Hematopoietic multipotent progenitor cell (in vitro differentiated cells): ENCODE measurements at places on chromosomes 7 and 10.

- DNase-seq = no peak
These were observed 904 bp downstream of the R3HCC1L start for GRCh38 chr10:98135222-98135899.

- DNase-seq = no peak
These were observed 17.5 kb downstream of the FAM171A1 start for GRCh38 chr10:15353471-15354017.

DNA sequence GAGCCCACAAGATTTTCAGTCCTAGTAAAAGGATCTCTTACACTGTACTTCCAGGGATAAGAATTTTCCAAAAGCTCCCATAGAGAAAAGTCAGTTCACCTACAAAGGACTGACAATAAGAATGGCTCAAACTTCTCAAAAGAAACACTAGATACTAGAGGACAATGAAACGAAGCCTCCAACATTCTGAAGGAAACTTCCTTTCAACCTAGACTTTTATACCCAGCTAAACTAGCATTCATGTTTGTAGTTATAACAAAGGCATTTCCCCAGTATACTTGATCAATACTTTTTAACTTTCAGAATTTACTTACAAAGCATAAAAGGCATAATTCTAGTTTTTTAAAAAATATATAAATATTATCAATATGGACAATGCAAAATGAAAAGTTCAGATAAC, 41.0 kb upstream of the DNAAF5 start:
- no peak for DNase-seq

- no peak for DNase-seq
These were observed 232.2 kb upstream of the NPSR1 start for GRCh38 chr7:34425631-34426384.

GRCh38 chr10:68101066-68101465, 8.2 kb upstream of the MYPN start:
- DNase-seq = no peak

DNA sequence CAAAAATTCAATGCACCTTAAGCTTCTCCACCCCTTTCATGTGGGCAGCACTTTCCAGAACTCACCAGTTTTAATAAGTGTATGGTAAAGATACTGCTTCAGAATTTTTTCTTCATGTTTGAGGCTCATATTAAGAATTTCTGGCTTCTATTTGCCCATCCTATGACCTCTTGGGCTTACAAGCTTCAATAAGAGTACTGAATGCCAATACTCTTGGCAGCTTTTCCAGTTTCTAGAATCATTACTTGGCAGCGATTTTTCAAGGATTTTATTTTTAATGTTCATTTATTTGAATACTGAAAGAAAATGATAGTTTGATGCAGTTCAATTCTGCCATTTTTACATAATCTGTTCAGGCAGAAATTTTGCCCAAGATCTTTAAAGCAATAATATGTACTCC, 242.1 kb upstream of the KCND2 start:
- DNase-seq = no peak

DNA sequence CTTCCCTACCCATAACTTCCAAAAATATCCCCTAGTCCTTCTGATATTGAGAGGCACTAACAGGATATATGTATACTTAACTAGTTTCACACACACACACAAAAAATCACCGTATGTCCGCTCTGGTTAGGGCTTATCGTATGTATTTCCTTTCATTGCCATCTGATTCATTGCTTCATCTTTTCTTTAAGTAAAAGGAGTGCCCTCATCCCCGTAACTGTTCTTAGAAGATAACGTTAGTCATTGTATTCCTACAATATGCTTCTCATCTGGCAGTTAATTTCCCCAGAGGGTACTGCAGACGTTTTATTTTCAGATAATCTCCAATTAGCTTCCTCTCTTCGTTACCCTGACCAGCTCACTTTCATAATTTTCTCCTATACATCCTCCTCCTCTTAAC, 37.3 kb downstream of the NRCAM start:
- no peak for DNase-seq

GRCh38 chr10:80590585-80591125, 53.0 kb downstream of the SH2D4B start:
- DNase-seq = no peak

- DNase-seq = no peak
These were observed 167.7 kb upstream of the KCTD7 start for GRCh38 chr7:66460921-66461361.

- DNase-seq = no peak
These were observed 148.7 kb upstream of the RSU1 start for GRCh38 chr10:16965740-16966447.

DNA sequence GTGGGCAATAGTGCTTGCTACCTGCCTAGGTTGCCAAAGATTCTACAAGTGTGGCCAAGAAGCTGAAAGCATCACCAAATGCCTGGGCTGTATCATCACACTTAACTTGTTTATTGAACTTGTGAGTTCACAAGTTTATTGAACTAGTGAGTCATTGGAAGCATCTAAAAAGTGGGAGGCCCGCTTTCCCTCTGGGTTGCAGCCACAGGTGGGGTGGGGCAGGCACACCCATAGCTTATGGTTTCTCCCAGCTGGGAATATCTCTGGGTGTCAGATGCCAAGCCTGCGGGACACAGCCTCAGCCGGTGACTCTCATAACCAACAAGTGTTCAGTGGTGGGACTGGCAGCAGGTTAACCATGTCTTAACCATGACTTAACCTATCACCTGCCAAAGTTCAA, 145.9 kb upstream of the FAM13C start:
- no peak for DNase-seq

DNA sequence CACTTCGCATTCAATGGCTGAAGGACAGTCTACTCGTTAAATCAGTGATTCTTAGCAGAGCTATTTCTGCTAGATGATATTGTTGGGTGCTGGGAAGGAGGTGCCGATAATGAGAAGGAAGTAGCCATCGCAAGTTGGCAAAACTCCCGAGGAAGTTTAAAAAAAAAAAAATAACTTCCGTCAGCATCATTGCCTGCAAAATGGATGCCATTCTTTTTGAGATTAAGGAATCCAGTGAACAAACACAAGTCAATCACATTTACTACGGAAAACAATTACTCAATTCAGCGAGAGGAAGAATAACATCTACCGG, 74.4 kb upstream of the SFMBT2 start:
- no peak for DNase-seq

- DNase-seq = no peak
These were observed 475.4 kb upstream of the IGFBP3 start for GRCh38 chr7:46396481-46396880.

DNA sequence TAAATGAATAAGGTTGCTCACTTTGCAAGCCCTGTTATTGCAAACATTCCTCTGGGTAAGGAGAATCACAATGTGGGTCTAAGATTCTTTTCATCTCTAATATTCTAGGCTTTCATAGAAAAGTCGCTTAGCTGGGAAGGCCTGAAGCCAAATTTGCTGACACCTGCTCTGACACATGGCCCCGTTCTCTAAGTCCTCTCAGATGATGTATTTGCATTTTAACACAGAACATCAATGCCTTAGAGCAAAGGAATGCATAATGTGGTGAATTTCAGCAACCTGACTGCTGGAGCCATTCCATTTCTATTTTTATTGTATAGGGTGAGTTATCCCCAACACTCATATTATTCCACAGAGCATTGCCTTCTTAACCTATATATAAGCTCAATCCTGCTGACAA, 682.1 kb upstream of the NRP1 start:
- DNase-seq = no peak

DNA sequence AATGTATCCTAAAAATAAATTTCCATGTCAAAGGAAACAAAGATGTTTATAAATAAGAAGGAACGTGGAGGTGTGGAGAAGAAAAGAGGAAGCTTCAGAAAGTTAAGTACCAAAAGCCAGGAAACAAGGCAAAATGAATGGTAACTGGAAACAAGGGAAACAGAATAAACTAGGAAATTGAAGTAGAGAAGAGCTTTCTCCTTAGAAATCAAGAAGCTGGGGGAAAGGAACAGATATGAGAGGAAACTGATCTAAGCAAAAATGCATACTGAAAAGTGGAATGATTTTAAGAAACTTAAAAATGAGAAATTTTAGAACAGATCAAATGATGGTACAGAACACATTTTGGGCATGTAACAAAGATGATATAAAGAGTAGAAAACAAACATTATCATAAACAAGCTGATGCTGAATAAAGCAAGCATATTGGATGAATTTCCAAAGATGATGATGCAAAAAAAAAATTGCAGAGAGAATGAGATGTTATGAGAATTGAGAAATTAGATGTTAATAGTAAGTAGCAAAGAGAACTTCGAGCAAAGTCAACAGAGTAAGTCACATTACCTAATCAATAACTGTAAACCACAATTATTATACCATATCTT, 1.9 kb downstream of the BRAF start:
- DNase-seq = no peak

GRCh38 chr7:101575721-101576120, 53.4 kb downstream of the MYL10 start:
- DNase-seq = no peak

GRCh38 chr10:6786579-6787031, 206.5 kb upstream of the PRKCQ start:
- DNase-seq = peak; percentile 20

GRCh38 chr7:17520941-17521340, 222.5 kb downstream of the AHR start:
- DNase-seq = no peak

GRCh38 chr7:91276909-91277308, 12.7 kb downstream of the FZD1 start:
- DNase-seq = no peak

DNA sequence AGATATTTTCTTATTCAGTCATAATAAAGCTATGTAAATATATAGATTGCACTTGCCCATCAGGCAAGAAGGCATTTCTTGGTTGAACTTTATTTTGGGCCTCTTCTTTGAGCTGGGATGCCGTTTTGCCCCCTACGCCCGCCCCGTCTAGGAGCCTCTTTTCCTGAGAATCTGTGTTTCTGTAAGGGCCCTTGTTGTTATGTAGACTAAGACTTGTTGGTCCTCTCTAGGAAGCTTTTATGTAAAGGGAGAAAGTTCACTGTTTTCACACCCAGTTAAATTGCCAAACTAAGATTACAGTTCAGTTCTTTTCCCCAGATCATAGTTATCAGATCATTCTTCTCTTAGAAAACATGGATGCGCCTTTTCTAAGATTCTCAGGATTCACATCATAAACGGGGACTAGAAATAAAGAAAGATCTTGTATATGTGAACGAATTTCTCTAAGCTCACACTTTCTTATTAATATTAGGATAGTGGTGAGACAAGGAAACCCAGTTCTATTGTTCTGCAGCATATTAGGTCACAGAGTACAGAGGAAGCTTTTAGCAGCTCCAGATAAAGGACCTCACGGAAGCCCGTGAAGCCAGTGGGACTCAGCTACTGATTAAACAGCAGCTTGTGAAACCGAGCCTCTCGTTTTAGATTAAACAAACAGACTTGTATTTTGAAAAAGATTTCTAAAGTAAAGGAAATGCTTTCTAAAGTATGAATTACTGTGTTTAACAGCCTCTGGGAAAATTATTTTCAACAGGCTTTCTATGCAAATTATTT, 3.8 kb downstream of the LMTK2 start:
- no peak for DNase-seq

DNA sequence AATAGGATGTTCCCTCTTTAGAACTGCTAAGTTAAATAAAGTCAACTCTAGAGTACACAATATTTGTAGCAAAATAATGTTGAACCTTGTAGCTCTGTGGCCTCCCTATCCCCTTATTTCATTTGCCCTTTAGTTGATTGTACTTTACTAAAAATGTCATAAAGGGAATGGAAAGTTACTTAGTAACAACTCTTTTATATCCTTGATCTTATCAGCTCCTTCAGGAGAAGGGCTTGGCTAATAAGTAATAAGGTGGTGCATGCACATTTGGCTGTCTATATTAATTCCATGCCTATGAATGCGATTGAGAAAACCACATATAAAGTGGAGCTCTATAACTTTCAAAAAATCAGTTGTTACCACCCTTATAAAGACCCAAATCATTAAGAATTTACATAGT, 41.5 kb upstream of the GATA3 start:
- DNase-seq = no peak

DNA sequence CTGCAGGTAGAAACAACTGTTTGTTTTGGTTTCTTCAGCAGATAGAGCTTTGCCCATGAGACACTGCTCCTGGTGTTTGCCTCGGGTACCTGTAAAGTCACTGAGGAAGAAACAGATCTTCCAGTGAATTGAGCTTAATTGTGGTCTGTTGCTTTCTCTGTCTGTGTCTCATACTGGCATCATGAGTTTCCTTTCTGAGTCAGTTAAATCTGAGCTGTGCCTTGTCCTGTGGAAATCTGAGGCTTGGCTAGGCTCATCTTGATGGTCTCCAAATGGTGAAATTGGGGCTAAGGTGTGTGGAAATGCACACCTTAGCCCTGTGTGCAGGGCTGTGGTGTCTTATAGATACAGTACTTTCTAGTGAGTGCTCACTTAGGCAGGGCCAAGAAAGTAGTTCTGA, 67.4 kb downstream of the GBF1 start:
- DNase-seq = no peak

DNA sequence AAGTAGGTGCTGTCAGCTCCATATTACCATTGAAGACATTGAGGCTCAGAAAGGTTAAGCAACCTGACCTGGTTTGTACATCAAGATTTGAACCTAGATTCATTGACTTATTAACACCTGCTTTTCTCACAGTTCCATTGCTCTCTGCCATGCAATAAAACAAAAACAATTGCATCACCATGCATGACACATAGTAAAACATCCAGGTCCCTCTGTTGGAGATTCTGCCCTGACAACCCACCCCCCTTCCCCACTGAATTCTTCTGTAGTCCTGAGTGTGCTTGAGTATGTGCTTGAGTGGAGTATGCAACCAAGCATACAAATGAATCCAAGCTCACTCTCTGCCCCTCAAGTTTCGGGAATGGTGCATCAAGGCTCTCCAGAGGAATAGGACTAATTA, 6.0 kb upstream of the LMBR1 start:
- no peak for DNase-seq

GRCh38 chr7:42029405-42029804, 207.6 kb downstream of the GLI3 start:
- DNase-seq = no peak

DNA sequence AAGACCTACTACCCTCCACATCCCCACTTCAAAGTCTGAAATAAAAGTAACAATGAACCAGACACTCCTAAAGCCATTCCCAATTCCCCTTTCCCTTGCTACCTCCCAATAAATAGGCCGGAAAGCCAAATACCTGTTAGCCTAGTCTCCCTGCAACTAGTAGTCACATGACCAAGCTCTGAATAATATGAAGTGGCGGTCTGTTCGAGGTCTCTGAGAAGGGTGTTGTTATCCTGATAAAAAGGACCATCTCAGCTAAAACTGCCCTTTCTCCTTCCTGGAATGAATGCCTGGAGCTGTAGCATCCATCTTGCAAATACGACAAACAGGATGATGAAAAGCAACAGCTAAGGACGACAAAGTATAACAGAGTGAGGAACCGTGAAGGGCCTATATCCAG, 6.0 kb downstream of the KIF5B start:
- DNase-seq = no peak

GRCh38 chr7:2541291-2542010, 13.9 kb downstream of the BRAT1 start:
- DNase-seq = no peak

GRCh38 chr10:132848951-132849545, 63.1 kb upstream of the NKX6-2 start:
- DNase-seq = no peak
